Umbilical cord (tissue), 2 donors: ENCODE measurements at places on chromosomes 2 and 18.

- no peak for DNase-seq
Measured at GRCh38 chr18:61891271-61891670, 1.5 kb downstream of the RNF152 start.

DNA sequence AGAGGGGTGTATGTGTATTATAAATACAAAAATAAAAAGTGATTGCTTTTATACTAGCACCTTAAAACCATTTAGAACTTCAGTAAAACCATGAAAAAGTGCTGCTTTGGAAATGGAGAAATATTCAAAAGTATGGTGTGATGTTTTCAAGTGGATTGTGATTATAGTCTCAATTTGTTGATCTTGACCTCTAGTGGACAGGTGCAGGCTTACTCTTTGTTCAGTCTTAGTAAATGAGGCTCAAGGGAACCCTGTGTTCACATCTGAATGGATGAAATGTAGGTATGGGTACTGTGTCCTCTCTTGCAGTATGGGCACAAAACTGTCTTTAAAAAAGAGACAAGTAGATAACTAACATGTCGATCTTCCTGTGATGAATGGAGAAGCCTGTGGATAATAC is 145.8 kb downstream of the MCFD2 start:
- DNase-seq, result no peak

DNA sequence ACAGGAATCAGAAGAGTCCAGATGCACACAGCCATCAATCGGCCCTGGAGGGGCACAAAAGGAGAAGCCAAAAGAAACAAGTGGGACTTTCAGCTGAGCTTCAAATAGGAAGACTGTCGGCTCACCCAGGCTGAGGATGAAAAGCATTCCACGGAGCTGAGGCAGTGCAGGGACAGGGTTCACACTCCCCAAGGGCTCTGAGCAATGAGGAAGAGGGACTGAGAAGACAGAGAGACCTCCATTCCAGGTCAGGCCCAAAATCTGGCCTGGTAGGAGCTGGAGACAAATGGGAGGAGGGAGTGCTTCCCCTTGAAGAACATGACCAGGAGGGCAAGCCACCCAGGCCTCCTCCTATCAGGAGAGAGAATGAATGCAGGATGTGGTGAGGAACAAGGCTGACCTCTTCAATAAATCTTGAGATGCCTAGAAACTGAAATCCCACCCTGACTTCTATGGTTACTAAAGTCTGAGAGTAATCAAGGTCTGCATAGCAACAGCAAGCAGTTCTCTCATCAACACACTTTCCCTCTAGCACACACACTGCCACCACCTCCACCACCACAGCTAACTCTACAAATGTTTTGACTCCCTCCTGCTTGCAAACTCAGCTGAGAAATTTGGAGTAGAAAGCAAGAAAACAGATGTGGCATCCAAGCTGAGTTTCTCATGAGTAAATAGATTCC is 434.4 kb downstream of the TNS1 start:
- no peak for DNase-seq

GRCh38 chr2:224594840-224595239 is 9.7 kb upstream of the CUL3 start:
- no peak for DNase-seq

DNA sequence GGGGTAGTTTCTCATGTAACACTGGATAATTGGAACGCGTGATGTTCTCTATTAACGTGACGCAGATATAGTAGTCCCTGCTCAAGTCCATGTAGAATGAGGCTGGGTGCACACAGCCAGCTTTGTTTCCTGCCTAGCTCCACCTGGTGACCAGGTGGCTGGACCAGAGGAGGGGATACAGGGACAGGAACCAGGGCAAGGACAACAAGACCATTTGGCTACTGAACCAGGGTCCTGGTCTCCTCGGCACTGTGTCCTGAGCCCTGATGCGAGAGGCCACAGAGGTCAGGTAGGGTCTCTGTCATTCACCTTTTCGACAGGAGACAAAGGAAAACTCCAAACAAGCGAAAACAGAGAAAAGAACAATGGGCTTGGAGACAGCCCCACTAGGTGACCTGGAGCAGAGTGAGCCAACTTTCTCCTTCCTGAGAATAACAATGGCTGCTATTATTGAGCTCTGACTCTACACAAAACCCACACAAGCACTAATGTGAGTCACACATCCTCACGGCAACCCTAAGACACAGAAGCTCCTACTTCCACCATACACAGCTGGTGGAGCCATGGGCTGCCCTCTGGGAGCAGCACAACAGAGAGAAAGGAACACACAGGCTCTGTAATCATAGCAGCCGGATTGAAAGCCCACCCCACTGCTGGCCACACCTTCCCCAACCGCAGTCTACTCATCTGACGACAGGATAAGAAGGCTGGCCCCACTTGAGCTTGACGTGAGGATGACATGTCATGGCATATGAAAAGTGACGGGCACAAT is 67.3 kb upstream of the TEX51 start:
- no peak for DNase-seq

GRCh38 chr2:219369447-219369861 is 18.3 kb downstream of the DNPEP start:
- no peak for DNase-seq

- no peak for DNase-seq
Measured at GRCh38 chr2:100673691-100674485, 111.1 kb downstream of the PDCL3 start.

DNA sequence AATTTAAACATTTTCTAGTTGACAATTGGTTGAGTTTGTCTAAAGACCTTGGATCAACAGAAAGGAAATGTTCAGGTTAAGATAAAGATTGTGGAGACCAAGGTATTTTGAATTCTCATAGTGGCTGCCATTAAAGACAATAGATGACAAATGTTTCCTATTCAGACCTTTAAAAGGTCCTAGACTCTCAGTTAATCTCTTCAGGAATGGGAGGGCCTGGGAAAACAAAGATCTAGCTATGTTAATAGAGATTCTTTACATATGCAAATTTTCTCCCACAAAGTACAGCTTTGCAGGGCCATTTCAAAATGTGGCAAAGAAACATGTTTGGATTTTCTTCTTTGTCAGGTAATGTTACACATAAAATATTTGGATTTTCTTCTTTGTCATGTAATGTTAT is 403.9 kb downstream of the SPAG16 start:
- DNase-seq, result no peak

- DNase-seq, result no peak
Measured at GRCh38 chr2:71833272-71833671, 314.4 kb downstream of the CYP26B1 start.
